ENCODE measurements at places on chromosomes 3 and 15.

DNA sequence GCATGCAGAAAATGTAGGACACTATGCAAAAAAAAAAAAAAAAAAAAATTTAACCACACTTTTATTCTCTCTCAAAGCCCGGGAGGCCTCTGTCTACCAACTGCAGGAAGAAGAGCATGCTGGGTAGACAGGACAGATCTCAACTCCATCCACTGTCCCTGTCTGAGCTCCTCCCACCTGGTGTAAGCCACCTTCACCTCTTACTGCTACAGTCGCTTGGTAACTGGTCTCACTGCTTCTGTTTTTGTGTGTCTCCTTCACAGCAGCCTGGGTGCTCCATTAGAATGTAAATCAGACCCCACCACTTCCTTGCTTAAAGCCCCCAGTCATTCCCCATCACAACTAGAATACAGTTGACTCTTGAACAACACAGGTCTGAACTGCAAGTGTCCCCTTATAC is 115.1 kb upstream of the PROK2 start:
- DNase-seq = no peak

GRCh38 chr3:135038186-135038585 is 243.1 kb downstream of the EPHB1 start:
- DNase-seq = no peak

DNA sequence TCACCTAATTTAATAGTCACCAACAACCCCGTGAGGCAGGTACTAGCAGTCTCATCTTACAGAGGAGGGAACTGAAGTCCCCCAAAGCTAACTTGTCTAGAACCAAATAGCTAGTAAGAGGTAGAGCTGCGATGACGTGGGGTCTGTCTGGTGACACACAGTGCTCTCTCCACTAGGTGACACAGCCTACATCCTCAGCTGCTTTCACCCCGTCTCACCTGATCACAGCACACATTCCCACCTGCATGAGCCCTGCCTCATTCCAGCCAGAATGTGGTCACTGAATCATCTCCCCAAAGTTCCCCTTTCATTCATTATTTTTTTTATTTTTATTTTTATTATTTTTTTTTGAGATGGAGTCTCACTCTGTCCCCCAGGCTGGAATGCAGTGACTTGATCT is 21.3 kb upstream of the MAGEF1 start:
- no peak for DNase-seq

- DNase-seq = no peak
These were observed 97.3 kb downstream of the AKAP13 start for GRCh38 chr15:85477730-85478129.

GRCh38 chr3:140854961-140855360 is 86.7 kb upstream of the SLC25A36 start:
- DNase-seq = no peak

- no peak for DNase-seq
These were observed 84.4 kb downstream of the DNAJB8 start for GRCh38 chr3:128382221-128382807.

Data from activated CD8-positive, alpha-beta memory T cell treated with anti-CD3 and anti-CD28 coated beads for 1 hour (primary cell).